ENCODE measurements at places on chromosomes 16 and 17.

DNA sequence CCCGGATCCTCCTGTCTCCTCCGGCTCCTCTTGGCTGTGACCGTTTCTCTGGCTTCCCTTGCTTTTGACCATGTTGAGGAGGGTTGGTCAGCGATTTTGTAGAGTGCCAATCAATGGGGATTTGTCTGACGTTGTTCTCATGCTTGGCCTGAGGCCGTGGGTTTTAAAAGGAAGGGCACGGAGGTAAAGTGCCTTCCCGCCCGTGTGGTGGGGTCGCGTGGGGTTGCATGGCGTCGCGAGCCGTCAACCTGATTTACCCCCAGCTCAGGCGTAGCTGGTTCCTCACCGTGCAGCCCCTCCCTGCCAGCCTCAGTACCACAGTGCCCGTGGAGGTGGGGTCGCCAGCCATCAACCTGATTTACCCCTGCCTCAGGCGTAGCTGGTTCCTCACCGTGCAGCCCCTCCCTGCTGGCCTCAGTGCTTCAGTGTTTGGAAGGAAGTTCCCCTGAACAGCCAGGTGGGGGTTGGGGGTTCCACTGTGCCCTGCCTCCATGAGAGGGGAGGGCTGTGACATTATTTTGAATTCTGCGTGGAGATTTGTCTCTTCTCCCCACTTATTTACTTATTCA, 5.0 kb downstream of the TPSAB1 start:
- DNase-seq = no peak

GRCh38 chr16:88499292-88499691, 46.2 kb downstream of the ZFPM1 start:
- no peak for DNase-seq

- no peak for DNase-seq
Measured at GRCh38 chr17:82361885-82362633, 3.0 kb downstream of the TEX19 start.

GRCh38 chr17:32795339-32795979, 81.5 kb downstream of the MYO1D start:
- DNase-seq = no peak

DNA sequence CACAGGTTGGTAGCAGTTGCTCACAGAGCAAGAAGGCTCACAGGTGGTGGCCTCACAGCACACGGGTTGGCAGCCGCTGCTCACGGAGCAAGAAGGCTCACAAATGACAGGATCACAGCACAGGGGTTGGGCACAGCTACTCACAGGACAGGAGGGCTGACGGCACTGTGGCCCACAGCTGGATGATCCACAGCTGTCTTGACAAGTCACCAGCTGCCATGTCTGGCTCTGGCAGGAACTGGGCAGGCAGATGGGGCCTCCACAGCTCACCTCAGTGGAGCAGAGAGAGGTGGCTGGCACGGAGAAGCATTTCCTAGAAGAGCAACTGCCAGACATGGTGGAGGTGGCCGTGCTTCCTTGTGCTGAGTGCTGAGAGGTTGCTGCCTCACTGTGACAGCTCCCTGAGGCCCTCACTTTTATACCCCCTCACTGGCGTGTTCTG, at the start of gene KRTAP16-1:
Gene KRTAP16-1 (minus strand): TSS at position 392 of the 442 bp plus-strand sequence. CDS start 56 bp downstream, at position 336.
- no peak for DNase-seq

GRCh38 chr16:5903832-5904231, 806.2 kb upstream of the EEF2KMT start:
- DNase-seq = no peak

GRCh38 chr16:4217204-4218131, 24.4 kb downstream of the SRL start:
- DNase-seq = no peak

GRCh38 chr17:82193520-82194220, 19.0 kb downstream of the CCDC57 start:
- DNase-seq = no peak

DNA sequence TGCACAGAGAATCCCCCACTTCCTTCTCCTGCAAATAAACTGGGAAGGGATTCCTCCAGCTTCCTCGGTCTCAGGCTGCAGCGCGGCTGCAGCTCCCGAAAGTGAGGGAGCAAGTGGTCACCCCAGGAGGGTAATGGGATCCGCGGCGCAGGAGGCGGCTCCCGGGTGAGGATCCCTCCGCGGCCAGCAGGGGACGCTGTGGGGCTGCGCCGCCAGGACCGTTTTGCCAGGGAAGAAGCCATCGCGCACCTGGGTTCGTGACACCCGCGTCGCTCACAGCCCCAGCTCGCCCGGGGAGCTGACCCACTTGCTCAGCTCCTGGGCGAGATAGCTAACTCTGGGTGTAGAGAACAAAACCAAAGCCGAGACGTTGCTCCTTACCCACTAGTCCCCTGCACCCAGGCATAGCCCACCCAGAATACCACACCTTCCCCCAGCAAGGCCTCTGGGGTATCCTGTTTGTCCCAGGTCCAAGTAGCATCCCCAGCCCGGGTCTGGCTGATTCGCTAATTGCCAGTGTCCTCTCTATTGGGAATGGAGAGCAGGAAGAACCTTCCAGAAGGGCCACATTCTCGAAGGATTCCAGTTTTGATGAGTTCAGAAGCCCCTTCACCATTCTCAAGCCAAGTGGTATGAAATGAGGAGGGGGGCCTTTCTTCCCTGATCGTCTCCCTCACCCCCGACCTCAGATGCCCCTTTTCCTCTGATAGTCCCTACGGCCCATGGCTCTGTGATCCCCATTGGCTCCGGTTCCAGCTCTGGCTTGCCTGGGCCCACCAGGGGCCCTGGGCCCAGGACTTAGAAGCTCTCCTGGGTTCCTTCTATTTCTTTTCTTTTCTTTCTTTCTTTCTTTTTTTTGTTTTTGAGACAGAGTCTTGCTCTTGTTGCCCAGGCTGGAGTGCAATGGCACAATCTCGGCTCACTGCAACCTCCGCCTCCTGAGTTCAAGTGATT, 14.1 kb downstream of the CYGB start:
- peak; percentile 62 for DNase-seq

- no peak for DNase-seq
Measured at GRCh38 chr17:4560837-4561256, 470 bp upstream of the GGT6 start.

GRCh38 chr16:59021751-59022150, 287.6 kb upstream of the GOT2 start:
- peak; percentile 25 for DNase-seq

- peak; percentile 74 for DNase-seq
Measured at GRCh38 chr16:70523743-70524398, at the start of gene SF3B3. TSS of gene SF3B3 (plus strand) at chr16:70523816. CDS start at chr16:70526657, 2,841 bp downstream.

DNA sequence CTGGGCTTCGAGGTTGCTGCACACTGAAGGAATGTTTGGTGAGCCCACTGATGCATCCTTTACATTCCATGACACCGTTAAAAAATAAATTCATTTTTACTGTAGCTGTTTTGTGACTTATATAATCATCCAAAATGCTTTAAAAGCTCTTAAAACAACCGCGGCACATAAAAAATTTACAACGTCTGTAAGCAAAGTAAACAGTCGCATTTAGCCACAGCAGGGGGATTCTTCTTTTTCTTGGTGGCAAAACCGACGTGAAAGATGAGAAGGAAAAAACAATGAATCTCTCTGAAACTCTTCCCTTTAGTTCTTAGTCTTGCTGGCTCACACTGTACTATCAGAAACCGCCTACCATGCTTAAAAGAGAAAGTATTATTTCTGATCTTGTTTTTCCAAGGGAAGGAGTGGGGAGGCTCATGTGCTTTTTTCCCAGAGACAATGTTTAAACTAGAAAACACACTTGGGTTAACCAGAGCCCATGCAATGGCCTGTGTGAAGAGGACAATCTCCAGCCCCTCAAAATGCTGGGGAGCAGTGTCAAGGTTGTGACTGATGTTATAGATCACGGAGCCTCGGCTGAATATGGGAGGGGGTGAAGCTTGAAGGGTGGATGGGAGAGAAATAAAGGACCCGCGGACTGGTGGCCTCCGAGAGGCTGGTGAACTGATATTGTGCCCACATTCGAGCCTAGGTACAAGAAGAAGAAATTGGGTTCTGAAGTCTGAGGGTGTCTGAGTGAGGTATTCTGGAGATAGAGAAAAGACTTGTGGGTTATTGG, 91.1 kb downstream of the IRF8 start:
- DNase-seq = no peak

- DNase-seq = no peak
Measured at GRCh38 chr16:73170612-73171038, 122.7 kb upstream of the ZFHX3 start.

GRCh38 chr16:14438256-14438655, 191.8 kb downstream of the PARN start:
- DNase-seq = no peak

GRCh38 chr16:67656344-67657016, 3.6 kb downstream of the ACD start:
- no peak for DNase-seq

DNA sequence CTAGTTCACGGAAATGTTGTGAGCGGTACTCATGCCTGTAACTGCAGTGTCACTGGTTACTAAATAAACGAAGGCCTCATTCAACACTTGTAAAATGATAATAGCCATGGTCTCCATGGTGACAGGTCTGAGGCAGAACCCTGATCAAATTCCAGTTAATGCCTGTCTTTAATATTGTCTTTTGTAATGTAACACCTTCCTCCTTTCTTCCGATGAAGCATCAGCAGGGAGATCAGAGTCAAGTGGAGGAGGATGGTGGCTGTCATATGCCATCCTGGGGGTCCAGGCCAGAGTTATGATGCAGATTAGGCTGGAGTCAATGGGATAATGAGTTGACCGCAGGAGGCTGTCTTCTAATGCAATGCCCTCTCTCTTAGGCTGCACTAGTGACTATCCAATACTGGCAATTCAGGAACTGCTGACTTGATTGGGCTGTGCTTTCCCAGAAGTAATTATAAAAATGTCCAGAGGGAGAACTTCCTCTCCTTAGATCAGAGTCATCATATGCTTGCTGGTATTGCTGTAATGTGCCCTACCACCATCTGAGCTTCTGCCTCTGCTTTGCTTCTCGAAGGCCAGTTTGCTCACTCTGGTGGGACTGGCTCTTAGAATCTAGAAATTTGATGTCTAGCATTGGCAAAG, 419.1 kb downstream of the CA10 start:
- DNase-seq = no peak

- DNase-seq = no peak
Measured at GRCh38 chr16:86982912-86983311, 334.3 kb downstream of the C16orf95 start.

DNA sequence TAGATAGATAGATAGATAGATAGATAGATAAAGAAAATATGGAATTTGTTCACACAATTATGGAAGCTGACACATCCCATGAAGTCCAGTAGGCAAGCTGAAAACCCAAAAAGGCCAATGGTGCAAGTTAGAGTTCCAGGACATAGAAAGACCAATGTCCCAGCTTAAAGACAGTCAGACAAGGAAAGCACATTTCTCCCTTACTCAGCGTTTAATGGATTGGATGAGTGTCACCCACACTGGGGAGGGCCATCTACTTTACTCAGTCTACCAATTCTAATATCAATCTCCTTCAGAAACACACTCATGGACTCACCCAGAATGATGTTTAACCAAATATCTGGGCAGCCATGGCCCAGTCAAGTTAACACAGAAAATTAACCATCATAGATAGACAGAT, 327.7 kb upstream of the CDH11 start:
- no peak for DNase-seq

GRCh38 chr17:66371561-66371960, 69.1 kb downstream of the PRKCA start:
- DNase-seq = no peak

DNA sequence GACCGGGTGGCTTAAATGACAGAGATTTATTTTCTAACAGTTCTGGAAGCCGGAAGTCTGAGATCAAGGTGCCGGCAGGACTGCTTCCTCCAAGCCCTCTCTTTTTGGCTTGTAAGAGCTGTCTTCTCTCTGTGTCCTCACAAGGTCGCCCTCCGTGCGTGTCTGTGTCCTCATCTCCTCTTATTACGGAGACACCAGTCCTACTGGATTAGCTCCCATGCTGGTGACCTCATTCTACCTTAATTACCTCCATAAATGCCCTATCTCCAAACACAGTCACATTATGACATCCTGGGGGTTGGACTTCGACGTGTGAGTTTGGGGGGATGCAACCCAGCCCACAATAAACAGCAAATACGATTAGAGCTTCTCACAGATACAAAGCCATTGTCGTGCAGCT, 161.5 kb downstream of the FOXL1 start:
- no peak for DNase-seq

Data from HCEC 1CT (cell line).